ENCODE measurements at places on chromosomes 13 and 19.

- peak; percentile 92 for DNase-seq
Measured at GRCh38 chr19:30719189-30719998, 347.2 kb downstream of the ZNF536 start.

DNA sequence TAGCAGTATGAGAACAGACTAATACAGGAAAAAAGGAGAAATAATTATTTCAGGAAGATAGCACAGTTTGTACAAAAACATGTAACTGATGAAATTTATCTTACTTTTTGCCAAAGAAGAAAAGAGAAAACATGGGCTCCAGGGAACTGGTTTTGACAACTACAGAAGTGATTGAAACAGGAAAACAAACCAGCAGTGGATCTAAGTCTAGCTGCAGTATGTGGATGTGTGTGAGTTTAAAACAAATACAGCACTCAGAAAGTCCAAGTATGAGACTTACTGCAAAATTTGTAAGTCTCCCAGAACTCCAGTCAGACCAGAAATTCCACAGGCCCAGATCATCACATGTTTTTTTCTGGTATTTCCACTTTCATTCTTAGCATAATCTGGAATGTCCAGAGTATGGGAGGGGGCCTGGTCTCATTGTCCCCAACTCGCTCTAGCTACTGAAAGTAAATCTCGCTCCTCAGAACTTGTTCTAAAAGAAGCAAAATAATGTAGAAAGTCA is 259.5 kb downstream of the NHLRC3 start:
- DNase-seq = no peak

DNA sequence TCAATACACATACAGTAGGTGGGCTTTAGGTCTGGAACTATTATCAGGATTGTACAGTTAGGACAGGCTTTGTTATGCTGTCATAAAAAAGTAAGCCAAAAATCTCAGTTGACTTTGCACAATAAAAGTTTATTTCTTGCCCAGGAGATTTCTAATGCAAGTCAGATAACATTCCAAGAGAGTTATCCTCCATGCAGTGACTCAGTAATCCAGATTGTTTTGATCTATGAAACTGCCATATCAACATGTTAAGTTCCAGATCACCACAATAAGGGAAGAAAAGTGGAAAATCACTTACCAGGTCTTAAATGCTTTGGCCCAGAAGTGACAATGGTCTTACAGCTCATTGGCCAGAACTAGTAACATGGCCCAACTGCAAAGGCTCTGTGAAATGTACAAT is 636.2 kb upstream of the KLF12 start:
- no peak for DNase-seq

- DNase-seq = peak; percentile 39
Measured at GRCh38 chr19:7507884-7508283, 8.0 kb upstream of the ZNF358 start.

DNA sequence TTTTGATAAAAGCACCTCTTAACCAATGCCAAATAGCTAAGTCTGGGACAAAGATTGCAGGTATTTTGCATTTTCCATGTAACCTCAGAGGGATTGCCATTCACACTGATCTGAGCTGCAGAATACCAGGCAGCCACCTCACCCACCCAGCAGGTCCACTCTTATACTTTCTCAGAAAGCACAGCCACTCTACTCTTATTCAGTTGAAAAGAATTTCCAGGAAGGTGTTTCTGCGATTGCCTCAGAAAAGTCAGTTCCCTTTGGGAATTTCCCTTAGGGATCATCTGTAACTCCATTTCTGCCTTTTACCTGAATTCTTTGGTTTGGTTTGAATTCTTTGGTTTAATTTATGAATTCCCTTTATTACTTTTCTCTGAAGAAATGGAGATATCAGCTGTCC is 904 bp upstream of the ALOX5AP start:
- DNase-seq = no peak

DNA sequence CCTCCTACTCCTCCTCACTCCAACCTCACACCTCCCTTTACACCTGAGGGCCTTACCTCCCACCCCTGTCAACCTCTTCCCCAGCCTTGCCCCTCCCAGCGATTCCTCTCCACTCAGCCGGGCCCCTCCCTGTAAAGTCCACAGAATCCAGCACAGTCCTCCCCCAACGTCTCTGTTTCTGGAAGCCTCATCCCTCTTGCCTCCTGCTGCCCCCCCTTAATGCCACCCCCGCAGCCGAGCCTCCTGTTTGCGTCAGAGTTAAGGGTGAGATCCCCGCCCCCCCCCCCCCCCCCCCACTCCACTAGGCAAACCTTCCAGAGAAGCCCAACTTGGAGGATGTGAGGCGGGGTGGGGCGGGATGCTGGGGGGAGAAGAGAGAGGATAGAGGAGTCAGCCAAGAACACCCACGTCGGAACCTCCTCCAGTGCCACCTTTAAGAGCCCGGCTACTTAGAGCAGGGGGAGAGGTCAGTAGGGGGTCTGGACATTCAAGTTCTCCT is 2.1 kb downstream of the UNC13A start:
- no peak for DNase-seq

GRCh38 chr13:110154410-110154933 is 152.5 kb downstream of the COL4A1 start:
- no peak for DNase-seq

GRCh38 chr13:73090116-73090822 is 31.5 kb downstream of the KLF5 start:
- peak; percentile 18 for DNase-seq

DNA sequence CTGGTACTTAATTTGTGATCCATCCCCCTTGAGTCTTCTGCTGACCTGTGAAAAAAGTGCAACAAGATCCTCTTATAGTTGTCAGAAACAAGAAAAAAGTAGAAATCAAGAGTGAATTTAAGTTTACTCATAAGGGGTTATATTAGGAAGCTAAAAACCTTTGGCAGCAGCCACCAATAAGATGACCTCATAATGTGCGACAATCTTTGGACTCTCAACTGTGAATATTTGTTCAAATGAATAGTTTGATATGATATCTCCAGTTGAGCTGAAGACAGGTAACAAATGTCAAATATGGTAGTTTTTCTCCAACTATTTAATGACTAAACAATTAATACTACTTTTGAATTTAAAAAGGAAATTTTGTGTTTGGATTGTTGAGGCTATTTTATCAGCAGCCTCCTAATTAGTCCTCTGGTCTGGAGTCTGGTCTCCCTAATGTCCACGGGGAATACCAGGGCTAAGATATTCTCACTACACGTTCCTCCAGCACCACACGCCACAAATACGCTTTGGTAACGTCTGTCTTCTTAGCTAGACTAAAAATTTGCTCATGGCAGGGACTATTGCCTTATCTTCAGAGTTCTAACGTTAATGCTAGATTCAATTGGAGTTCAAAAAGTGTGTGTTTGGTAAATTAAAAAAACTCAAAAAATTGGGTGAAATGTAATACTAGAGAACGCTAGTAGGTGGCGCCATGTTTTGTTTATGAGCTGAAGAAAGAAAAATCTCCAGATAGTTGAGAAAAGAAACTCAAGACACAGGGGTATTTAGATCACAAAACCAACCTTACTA is 51.0 kb upstream of the PDX1 start:
- no peak for DNase-seq

- no peak for DNase-seq
Measured at GRCh38 chr19:14237014-14237941, 31.3 kb upstream of the ADGRL1 start.

GRCh38 chr13:67410645-67411044 is 180.5 kb upstream of the PCDH9 start:
- no peak for DNase-seq

DNA sequence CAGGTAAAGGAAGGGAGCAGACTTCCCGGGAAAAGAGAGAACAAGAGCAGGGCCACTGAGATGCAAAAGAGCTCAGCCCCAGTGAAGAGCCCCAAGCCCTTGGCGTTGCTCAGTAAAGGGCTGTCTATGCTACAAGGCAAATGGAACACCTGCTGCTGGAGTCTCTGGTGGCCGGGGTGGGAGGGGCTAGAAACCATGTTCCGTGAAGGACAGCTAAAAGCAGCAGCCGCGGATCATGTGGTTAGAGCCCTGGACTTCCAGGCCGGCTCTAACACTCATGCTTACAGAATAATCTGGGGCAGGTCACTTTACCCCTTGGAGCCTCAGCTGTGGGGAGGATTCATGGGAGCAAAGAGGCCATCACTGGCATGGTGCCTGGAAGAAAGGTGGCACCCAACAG is 17.8 kb downstream of the POU2F2 start:
- DNase-seq = peak; percentile 66

- peak; percentile 89 for DNase-seq
Measured at GRCh38 chr19:1295169-1296012, 9.7 kb downstream of the EFNA2 start.

DNA sequence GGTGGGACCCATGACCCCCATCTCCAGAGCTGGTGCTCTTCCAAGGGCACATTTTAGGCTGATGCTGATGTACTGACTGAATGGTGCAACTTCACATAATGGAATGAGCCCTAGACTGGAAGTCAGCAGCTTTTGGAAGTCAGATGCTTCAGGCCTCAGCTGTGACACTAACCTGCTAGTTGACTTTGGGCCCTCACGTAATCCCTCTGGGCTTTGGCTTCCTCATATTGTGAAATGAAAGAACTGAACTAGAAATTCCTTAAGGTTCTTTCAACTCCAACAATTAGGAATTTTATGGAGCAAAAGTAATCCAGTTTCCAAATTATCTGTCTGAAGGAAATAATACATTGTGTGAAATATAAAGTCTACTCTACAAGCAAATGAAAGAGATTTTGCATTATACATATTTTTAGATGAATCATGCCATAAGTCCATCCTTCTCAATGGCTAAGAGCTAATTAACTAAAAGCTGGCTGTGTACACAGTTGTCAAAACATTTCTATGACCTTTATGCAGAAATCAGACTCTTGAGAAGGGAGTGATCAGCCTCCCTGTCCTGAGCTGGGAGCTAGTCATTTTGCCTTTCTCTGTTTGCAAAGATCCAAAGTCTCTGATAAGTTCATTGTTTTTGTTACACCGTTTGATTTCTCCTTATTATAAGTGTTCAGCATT is 204.2 kb downstream of the DCLK1 start:
- DNase-seq = no peak

DNA sequence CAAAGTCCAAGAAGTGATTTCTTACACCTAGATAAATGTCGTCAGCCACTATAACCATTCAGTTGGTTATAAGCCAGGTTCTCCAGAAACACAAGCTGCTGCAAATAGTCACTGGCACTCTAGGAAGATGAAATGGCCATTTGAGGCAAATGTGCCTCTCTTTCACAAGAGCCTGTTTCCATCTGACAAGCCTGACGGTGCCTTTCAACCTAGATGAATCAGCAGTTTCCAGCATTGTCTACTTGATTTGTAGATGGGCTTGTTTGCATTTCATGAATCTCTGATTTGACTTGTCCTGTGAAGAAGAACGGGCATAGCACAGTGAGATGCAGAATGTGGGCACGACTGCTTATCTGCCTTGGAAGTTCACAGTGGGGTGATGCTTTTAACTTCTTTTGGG is 327.2 kb downstream of the LMO7 start:
- DNase-seq = no peak

- DNase-seq = no peak
Measured at GRCh38 chr13:25295228-25295627, 6.2 kb upstream of the NUP58 start.

DNA sequence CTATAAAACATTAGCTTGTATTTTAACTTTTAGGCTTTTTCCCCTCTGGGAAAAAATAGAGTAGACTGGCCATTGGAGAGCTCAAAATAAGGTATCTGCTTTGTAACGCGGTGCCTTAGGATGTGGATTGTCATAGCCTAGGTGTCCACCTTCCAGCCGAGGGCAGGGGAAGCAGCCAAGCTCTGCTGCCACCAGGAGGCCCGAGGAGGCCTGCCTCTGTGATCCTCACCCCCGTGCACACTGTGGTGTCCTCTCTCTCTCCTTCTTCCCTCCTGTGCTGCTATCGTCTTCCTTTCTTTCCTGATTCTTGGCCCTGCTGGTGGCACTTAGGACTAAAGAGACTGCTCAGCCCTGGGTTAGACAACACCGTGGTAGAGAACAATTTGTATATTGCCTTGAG is 11.3 kb downstream of the HNRNPM start:
- DNase-seq = no peak

DNA sequence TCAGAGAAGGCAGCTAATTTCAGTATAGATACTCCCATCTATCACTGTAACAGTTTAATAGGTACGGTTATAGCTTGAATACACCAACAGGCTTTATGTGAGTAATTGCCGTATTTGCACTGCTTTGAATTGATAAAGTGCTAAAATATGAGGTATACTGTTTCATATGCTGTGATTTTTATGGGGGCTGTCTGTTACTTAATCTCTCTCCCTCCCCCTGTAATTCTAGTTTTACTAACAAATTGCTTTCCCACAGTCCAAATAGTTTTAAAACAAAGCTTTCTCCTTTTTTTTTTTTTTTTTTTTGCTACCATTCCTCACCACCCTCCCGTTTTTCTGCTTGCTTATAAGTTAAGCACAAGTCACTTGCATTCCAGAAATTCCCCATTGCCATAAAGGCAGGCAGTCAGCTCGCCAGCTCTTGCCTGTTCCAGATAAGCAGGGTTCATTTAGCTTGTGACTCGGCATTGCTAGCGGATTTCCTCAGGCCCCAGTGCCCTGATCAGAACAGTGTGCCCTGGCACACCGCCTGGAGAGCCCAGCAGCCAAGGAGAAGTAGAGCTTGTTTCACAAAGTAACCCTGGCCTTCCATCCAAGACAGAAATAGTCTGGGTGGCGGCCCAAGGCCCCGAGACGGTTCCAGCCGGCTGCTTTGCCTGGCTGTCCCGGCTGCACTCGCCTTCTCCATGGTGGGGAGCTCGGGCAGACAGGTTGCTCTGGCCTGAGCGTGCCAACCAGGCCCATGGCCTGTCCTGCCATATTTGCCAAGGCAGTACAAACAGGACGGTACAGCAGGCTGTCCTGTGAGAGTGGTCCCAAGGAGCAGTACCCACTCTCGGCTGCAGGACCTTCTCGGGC is 43.5 kb upstream of the NPAS1 start:
- no peak for DNase-seq

DNA sequence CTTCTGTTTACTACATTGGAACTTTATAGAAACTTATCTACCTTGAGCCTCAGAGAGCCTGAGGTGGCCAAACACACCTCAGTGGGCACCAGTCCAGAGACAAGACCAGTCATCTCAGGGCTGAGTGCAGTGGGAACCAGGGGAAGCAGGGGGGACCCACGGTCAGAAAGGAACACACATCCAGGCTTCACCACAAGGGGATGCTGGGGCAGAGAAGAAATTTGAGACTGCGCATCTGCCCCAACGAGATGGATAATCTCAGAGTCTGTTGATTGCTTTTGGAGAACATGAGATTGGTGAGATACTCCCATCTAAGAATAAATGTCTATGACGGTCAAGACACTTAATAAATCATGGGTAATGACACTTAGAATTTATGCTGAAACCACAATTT is 98.7 kb downstream of the DOCK9 start:
- DNase-seq = no peak

- no peak for DNase-seq
Measured at GRCh38 chr13:93539914-93540313, 313.3 kb downstream of the GPC6 start.

GRCh38 chr19:39106194-39106593 is 19.4 kb upstream of the PAK4 start:
- no peak for DNase-seq

DNA sequence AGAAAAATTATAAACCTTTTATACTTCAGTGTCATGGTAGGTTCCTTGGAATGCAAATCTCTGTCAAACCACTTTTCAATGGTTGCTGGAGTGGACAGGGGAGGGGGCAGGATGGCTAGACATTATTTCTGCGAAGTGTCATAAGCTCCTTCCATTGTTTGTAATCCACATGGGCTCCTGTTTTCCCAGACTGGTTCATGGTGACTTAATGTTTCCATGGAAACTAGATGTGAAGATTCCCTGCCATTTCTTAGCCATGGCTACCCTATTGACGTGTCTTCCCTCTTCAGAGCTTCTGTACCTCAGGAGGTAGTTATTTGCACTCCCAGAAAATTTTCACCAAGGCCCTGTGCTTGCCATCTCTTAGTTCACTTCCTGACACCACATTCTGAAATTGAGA is 95.3 kb downstream of the UFM1 start:
- DNase-seq = no peak
